ENCODE measurements at places on chromosomes 1 and 21.

- DNase-seq = no peak
Observed at GRCh38 chr1:115412733-115413132, 74.7 kb upstream of the NGF start.

GRCh38 chr1:82920418-82921248, 1078.3 kb downstream of the TTLL7 start:
- DNase-seq = no peak

DNA sequence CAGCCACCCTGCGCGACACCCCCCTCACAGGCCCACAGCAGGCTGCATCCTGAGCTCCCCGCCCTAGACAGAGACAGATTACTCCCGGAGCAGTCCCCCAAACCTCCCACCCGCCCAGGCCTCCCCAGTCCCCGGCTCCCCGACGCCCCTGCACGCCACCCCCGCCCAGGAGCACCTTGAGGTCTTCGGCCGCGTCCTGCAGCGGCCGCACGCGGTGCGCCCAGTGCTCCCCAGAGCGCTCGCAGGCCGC, 731 bp downstream of the TRIM11 start:
- DNase-seq = no peak

GRCh38 chr1:45678489-45678888, 7.8 kb downstream of the GPBP1L1 start:
- DNase-seq = no peak

DNA sequence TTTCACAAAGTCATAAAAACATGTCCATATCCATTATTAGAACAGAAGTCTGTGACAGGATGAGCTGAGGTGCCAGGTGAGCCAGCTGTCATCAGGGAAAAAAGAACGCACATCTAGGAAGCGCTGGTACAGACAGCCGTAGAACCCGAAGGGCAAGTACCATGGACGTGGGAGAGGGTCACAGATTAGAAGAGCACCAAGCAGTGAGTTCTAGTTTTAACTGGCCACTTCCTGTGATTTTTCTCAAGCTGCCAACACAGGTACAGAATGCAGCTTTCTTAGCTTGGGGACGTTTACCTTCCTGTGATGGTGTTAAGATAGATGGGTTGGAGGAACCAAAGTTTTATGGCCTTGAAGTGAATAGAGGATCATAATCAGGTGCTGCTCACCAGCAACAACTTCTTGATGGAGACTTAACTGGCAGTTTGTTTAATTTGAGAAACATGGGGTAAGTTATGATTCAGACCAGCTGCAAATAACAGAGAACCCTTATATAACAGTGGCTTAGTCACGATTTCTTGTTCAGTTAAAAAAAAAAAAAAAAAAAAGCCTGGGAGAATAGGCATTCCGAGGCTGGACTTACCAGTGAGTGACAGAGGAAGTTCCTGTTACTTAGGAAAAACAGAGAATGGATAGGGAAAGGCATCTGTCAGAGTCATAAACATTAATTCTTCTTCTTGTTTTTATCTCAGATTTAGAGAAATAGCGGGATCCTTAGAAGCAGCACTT, 30.9 kb downstream of the AGT start:
- no peak for DNase-seq

- DNase-seq = no peak
Observed at GRCh38 chr1:63255153-63255552, 67.2 kb upstream of the FOXD3 start.

GRCh38 chr1:181136738-181137122, 48.2 kb downstream of the IER5 start:
- DNase-seq = no peak

DNA sequence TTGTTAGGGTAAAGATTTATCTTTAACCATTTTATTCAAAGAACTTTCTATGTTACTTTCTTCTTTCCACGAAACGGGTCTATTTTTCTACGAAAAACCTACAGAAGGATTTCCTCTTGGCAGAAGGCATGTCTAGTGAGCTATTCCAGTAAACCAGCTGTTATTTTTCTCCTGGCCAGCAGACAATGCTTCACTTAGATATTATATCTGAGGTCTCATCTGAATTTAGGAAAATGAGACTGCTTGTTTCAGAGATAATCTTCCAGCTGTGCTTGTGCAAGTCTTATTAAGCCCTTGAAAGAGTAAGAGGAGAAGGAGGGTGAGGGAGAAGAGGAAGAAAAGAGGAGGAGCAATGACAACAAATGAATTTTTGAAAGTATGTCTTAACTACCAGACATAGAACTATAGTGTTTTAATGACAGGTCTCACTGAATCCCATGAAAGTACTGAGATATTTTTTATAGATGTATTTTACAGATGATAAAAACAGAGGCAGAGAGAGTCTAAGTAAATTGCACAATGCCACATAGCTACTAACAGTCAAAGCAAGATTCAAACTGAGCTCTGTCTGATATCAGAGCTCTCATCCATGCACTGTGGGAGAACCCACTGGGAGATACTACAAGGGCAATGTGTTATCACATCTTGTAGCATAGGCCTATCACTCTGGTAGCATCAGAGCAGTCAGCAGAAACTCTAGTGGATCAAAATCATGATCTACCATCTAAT, 54.6 kb upstream of the SAMSN1 start:
- DNase-seq = no peak

DNA sequence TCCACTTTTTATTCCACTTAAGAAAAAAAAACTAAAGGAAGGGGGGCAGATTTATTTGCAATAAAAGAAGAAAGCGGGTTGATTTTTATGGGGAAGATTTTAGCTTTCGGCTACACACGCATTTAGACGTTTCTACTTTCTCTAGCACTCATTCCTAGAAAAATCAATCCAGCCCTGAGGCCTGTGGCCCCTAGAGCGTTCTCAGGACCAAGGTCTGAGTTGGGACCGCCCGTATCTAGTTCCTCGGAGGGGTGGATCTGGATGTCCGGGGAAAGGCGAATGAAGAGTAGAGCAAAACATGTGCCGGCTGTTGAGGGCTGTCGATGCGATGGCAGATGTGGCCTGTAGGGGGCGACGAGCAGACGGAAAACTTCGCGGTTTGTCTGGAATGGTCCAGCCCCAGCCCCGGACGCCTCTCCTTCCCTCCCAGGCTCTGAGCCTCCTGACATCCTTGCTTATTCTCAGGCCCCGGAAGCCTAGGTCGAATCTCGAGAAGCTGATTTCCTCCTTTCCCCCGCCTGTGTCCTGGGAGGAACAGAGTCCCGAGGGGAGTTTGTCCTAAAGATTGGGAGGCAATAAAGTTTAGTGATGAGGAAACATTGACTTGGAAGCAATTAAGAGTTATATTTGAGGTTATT, 5.2 kb downstream of the FOXD3 start:
- no peak for DNase-seq

DNA sequence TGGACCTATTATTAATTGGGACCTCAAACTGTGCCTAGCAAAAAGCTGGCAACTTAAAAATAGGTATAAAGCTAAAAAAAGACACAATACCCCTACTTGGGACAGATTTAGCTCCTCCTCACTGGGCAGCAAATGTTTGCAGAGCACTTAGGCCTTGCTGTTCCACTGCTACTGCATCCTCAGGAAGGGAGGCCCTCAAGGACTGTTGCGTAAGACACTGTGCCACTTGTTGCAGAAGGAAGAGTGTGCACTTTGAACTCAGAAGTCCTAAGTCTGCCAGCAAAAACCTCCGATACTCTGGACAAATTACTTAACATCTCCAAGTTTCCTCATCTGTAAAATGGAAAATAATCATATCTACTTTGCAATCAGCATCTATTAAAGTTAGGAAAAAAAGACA, 322.9 kb downstream of the BARHL2 start:
- no peak for DNase-seq

GRCh38 chr1:160748181-160748877, 9.3 kb downstream of the SLAMF7 start:
- DNase-seq = no peak

DNA sequence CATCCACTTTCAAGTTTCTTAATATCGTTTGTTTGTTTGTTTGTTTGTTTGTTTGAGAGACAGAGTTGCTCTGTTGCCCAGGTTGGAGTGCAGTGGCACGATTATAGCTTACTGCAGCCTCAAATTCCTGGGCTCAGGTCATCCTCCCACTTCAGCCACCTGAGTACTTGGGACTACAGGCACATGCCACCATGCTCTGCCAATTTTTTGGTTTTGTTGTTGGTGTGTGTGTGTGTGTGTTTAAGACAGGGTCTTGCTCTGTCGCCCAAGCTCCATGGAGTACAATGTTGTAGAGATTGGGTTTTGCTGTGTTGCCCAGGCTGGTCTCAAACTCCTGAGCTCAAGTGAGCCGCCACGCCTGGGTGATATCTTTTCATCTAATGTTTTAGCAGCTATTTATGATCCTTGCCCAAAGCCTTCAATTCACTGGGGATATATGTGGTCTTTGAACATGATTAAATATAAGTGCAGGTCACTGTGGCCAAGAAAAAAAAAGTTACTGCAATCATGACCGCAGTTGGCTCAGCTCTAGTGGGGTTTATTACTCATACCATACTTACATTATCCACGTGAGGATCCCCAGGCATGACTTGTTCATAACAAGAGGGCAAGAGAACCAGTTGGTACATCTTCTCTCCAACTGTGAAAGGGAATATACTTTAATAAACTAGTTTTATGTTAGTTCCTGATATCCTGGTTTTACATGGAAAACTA, 8.0 kb downstream of the RRP1B start:
- DNase-seq = no peak

GRCh38 chr1:152039461-152039860, 2.7 kb upstream of the S100A11 start:
- no peak for DNase-seq

DNA sequence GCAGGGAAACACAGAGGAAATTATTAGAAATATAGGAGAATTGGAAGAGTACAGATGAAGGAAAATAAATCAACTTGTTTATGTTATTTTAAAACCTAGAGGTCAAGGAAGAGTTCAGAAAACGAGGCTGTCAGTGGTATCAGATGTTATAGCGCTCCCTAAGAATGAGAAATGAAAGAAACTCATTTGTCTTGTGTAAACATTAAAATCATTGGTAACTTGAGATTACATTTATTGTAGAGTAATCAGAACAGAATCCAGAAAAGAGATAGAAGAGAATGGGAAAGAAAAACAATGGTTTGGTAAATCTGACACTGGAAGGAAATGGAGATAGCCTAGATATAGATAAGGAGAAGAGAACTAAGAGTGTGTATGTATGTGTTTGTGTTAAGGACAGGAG, 106.4 kb downstream of the ATF6 start:
- DNase-seq = no peak

- DNase-seq = no peak
Observed at GRCh38 chr1:244780311-244780710, 55.1 kb upstream of the COX20 start.

DNA sequence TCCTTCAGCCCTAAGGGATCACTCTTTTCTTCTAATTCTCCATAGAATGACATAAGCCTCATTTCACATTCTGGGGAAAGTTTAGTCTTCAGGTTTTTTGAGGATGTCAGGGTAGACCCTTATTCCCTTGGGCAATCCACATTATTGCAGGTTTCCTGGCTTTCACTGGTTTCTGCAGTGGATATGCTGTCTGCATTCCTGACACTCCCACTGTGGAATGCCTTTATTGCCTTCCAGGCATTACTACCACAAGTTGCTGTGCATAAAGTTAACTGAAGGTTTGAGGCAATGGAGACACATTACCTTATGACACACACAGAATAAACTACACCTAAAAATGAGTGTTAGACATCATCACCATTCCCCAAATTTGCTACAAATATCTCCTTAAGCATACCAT, 12.7 kb downstream of the FASLG start:
- DNase-seq = no peak

DNA sequence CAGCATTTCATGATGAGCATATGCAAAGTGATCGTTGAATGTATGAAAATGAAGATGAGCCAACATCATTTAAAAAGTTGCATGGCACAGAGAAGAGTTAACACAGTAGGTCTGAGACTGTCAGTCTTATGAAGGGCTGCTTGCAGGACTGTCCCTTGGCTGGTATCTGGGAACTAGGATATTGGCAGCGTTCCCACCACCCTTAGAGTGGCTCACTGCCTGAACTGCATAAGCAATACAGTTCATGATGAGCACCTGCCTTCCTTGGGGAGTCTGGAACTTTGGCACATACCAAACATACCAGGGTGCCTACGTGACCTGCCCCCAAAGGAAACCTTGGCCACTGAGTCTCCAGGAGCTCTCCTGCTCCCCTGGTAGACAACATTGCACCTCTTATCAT, 161.8 kb downstream of the DSCAM start:
- DNase-seq = no peak

DNA sequence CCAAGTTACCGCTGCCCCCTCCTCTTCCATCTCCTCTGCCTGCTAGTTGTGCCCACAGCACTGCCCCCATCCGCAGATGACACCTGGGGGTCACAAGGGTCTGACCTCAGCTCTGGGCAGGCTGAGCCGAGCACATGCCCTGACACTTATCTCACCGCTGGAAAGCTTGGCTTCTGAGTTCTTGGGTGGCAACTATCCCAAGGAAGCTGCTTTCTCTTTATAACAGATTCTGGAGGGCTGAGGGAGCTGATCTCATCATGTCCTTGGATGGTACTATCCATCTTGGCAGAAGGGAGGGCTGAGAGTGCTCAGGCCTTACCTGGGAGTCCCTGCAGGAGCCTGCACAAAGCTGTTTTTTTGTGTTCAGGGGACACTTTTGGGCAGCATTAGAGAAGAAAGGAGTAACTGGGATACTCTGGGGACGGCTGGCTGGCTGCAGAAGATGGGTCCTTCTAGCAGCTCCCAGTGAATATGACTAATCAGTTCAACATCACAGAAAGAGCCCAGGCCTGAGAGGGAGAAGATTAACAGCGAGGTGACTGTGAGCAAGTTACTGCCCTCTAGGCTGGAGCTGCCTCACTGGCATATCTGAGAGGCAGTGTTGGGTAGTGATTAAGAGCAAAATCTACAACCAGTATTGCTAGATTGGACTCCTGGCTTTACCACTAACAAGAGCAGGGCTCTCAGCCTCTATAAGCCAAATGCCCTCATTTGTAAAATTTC, 71.6 kb downstream of the PLXNA2 start:
- no peak for DNase-seq

DNA sequence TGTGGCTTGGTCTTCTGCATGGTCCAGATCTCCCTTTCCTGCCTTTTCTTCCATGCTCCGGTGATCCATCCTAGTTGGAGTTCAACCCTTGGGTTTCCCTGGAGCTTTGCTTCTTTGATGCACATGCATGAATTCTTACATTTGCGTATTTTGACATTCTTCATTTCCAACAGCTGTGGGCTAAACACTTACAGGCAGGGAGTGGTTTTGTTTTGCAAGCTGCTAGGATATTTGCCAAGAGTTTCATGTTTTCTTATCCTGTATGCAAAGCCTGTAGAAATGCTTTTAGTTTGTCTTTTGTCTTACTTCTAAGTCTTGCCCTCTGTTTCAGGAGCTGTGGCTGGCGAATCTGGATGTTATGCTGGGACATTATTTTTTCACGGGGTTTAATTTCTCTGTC, 90.3 kb upstream of the PAXBP1 start:
- no peak for DNase-seq
